ENCODE measurements at places on chromosomes 7 and 10.

GRCh38 chr10:114087255-114087654 is 43.6 kb downstream of the ADRB1 start:
- DNase-seq = no peak

- DNase-seq = no peak
Measured at GRCh38 chr10:8311526-8312070, 257.1 kb downstream of the GATA3 start.

DNA sequence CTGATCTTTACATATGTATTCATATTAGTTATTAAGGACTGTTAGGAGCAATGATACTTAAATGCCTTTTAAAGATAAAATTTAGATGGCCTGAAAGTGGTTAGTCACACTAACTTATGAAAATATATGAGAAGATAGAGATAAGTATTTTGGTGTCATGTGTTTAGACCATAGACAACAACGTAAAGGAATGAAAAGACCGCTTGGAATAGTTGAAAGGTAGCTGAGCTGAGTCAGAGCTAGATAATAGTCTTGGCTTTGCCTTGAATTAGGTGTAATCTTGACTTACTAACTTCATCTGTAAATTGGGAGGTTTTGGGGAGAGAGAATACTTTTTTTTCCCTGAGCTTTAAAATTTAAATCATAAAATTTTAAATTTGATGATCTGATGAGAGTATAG is 127.0 kb downstream of the LYZL1 start:
- no peak for DNase-seq

- no peak for DNase-seq
Measured at GRCh38 chr10:34223658-34224057, 591.4 kb downstream of the PARD3 start.

DNA sequence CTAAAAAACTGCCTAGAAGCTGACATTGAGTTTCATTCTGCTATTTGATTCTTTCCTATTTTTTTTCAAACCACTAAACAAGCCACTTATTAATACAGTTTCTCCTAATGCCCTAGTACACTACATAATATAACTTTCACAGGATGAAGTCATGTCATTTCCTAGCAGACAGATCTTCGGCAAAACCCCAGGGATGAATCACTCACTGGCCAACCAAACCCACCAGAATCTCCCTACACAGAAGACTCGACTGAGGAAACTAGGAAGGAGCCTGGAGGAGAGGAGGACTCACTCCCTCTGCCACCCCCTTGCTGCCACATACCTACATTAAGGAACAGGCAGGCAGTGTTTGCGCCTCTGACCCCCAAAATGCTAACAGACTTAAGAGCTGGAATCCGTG is 33.4 kb downstream of the XPNPEP1 start:
- DNase-seq = no peak

DNA sequence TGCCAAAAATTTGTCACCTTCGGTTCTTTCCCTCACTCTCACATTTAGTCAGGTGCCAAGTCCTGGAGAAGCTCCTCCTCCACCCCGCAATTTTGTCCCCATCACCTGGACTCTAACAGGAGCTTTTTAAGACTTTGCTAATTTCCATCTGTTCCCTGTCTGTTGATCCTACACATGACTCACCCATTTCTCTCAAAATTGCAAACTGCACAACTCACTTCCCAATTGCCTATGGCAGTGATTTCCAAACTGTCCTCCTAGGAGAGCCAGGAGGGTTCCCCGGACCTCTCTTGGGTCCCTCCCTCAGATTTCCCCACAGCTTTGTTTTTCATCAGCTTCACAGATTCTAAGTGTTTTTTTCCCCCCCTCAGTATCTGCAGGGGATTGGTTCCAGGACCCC is 120.3 kb downstream of the WNT2 start:
- no peak for DNase-seq

- DNase-seq = no peak
Measured at GRCh38 chr10:112716924-112717413, 233.1 kb upstream of the TCF7L2 start.

DNA sequence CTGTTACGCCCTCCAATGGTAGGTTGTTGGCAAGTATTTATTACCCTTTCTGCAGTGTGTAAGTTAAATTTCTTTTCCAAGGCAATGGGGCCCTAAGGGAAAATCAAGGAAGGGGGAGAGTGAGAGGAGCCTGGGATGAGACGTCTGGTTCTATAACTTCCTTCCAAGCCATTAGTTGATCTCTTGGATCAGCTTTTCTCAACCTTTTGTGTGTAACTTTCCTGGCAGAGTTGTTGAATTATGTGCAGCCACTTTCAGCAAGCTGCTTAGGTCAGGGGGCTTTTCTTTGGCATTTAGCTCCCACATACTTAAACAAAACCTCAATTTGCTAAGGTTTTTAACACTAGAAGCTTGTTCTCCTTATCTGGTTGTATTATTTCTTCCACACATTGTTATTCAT is 127.1 kb downstream of the NXPH1 start:
- no peak for DNase-seq

DNA sequence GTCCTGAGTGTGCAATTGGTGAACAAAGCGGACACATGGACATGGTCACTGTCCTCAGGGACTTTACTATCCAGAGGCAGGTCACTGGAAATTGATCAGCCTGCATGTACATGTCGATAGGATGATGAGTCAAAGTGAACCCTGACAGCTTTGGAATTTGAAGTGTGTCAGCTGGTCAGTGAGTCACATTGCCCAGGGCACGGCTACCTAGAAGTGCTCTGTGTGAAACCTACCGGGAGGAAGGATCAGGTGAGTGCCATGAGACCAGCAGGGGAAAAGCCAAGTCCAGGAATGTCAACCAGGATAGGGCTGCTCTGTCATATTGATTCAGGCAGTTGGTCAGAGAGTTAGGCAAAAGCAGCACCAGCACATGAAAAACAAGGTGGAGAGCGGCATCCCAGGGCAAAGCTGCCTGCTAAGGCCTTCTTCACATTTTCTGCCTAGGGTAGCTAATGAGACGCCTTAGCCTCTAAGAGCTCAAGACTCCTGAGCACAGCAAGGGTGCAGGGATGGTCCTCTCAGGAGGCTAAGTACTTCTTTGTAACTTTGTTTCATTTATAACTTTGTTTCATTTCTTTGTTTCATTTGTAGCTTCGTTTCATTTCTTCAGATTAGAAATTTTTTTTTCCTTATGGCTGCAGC is 19.4 kb upstream of the PDCD4 start:
- DNase-seq = no peak

- DNase-seq = no peak
Measured at GRCh38 chr7:50857804-50858489, 75.3 kb upstream of the GRB10 start.

- no peak for DNase-seq
Measured at GRCh38 chr10:71714031-71714410, 5.6 kb downstream of the C10orf105 start.

- no peak for DNase-seq
Measured at GRCh38 chr7:87106974-87107612, 45.2 kb upstream of the DMTF1 start.

GRCh38 chr7:114606100-114606499 is 191.5 kb downstream of the FOXP2 start:
- no peak for DNase-seq

DNA sequence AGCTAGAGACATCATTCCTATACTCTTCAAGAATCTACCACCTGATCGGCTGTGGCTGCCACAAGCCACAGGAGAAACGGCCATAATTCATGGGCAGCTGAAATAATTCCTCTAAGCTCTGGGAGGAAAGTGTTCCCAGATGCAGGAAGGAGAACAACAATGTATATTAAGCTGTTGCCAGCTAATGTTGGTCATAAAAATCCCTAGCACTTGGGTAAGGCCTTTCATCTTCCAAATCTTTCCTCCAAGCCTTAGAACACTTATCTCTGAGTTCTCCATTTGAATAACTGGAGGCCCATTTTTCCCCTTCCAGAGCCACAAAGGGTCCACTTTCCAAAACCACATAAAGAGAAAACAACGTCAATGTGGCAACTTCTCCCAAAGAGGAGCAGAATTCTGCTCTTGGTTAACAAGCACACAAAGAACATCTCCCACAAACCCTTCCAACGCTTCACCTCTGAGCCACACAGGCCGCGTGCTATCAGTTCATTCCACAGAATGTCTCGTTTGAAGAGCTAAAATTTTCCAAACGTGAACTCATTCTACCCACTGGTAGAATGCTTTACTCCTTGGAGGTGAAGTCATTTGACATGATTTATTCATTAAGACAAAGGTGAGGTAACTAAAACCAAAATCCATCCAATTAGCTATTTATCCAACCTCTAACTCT is 11.2 kb downstream of the KCNMA1 start:
- no peak for DNase-seq

GRCh38 chr7:48285373-48285772 is 114.1 kb downstream of the ABCA13 start:
- no peak for DNase-seq

DNA sequence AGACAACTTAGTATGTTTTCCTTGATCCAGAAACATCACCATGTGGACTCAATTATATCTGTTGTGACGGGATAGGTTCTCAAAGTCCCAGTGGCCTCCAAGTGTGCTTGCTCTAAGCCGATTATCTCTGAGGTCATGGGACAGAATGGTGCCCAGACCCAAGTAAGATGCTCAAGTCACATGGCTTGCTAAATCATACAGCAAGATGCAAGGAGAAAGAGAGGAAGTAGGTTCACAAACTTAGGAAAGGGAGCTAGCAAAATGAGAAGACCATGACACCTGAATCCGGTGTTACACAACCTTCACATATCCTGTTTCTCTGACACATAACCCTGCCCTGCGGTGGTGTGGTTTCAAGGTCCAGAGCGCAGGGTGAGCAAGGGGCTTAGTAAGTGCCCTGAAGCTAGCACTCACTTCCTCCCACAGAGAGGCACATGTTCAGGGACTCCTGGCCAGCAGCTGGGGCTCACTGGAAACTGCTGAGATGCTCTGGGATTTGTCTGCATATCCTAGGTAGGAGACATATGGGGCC is 590.9 kb upstream of the ANKRD30A start:
- no peak for DNase-seq

GRCh38 chr7:18053177-18053928 is 25.7 kb upstream of the PRPS1L1 start:
- DNase-seq = no peak

- DNase-seq = no peak
Measured at GRCh38 chr10:131117416-131118212, 193.9 kb downstream of the TCERG1L start.

DNA sequence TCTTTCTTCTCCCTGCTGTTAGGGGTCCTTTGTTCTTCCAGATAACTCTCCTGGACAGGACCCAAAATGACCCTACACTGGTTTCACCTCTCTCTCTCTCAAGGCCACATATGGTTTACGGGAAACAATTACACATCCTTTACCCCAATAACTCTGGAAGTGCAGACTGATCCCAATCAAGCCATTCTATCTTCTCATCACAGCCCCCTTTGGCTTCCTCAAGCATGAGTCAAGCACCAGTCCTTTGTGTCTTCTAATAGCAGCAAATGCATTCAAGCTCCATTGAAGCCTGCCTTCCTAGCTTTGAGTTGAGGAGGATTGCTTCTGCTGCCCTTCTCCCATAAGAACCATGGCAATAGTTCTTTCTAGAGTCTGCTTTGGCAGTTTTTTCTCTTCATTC is 20.2 kb downstream of the C10orf67 start:
- DNase-seq = no peak

GRCh38 chr7:115805458-115805857 is 225.1 kb downstream of the TFEC start:
- DNase-seq = no peak

DNA sequence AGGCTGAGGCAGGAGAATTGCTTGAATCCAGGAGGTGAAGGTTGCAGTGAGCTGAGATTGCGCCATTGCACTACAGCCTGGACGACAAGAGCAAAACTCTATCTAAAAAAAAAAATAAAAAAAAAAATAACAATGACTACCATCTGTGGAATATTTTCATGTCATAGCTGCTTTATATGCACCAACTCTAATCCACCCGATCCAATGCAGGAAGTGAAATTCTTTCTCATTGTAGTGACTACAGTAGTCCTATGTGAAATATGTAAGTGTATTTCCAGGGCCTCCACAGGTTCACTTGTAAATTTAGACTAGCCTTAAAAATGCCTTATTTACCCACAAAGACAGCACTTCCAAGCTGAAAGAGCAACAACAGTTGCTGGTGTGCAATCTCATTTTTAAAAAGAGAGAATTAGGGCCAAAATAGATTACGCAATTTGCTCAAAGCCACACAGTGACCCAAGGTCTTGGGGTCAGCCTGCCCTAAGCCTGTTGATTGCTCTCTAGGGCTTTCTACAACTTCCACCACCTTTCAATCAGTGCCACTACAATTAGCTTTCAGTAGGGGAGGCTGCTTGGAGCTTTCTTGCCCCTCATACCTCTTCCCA is 25.8 kb upstream of the EGFR start:
- no peak for DNase-seq

GRCh38 chr7:130493275-130493873 is 1.5 kb downstream of the MEST start:
- DNase-seq = no peak

DNA sequence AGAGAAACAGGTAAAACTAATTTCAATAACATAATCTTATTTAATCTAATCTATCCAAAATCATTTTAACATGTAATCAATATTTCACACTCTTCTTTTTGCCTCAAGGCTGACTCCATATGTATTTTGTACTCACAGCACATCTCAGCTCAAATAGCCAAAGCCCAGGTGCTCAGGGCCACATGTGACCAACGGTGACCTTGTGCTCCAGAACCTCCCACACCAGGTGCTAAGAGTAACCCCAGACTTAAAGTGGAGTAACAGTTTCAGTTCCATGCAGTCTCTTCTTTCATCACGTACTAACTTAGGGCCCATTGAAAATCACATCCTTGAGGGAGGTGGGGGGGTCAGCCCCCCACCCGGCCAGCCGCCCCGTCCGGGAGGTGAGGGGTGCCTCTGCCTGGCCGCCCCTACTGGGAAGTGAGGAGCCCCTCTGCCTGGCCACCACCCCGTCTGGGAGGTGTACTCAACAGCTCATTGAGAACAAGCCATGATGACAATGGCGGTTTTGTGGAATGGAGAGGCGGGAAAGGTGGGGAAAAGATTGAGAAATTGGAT is 47.3 kb downstream of the NCAPG2 start:
- DNase-seq = no peak

DNA sequence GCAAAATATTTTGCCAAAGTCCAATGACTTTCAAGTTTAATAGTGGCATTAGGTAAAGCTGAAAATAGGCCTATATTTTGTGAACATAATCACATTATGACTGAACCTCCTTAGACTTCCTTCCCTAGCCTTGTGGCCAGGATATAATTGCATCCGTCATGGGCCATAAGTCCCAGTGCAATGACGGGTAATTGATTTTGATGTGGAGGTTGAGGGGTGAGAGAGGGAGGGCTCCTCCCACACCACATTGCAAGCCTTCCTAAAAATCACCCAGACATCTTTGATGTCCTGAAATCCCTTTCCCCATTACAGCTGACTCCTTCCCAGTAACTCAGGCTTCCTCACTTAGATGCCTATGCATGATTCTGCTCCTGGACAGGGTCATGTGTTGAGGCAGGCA is 25.6 kb downstream of the TAS2R41 start:
- DNase-seq = no peak

- peak; percentile 2 for DNase-seq
Measured at GRCh38 chr7:17939211-17939605, 1.1 kb downstream of the SNX13 start.

GRCh38 chr10:125991392-125991791 is 95.0 kb downstream of the FANK1 start:
- no peak for DNase-seq

- no peak for DNase-seq
Measured at GRCh38 chr10:47224546-47225218, 75.3 kb upstream of the GDF10 start.
